ENCODE measurements at places on chromosomes 2 and 18.

DNA sequence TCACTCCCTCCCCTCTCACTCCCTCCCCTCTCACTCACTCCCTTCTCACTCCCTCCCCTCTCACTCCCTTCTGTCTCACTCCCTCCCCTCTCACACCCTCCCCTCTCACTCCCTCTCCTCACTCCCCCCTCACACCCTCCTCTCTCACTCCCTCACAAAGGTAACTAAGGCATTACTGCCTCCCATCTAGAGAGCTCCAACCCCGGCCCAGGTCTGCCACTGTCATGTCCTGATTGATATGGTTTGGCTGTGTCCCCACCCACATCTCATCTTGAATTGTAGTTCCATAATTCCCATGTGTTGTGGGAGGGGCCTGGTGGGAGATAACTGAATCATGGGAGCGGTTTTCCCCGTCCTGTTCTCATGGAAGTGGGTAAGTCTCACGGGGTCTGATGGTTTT, 359.9 kb upstream of the MYT1L start:
- DNase-seq = no peak

GRCh38 chr2:120875431-120875830, 139.8 kb downstream of the GLI2 start:
- DNase-seq = no peak

DNA sequence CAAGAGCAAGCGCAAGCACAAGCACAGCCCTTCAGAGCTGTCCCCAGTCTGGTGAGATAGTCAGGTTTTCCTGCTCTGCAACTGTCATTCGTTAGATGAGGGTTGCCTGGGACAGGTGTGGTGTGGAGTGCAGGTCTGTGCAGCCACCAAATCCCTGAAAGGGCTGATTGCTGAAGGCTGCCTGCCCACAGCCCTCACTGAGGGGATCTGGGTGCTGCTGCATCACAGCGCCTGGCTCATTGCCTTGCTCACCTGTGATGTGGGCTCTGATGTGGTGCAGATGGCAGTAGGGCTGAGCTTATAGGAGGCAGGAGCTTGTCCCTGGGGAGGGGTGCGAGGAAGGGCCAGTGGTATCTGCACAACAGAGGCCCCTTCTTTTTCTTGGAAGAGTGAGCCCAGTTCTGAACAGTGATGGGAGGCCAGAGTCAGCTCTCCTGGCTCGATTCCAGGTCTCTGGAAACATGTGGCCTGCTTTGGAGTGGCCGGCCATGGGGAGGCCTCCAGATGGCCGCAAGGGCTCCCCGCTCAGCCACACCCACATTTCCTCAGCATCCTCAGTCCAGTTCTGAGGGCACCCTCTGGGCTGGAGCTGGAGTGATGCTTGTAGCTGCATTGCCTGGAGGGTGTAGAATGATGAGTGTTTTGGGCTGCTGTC, 11.4 kb downstream of the UBE2F start:
- no peak for DNase-seq

DNA sequence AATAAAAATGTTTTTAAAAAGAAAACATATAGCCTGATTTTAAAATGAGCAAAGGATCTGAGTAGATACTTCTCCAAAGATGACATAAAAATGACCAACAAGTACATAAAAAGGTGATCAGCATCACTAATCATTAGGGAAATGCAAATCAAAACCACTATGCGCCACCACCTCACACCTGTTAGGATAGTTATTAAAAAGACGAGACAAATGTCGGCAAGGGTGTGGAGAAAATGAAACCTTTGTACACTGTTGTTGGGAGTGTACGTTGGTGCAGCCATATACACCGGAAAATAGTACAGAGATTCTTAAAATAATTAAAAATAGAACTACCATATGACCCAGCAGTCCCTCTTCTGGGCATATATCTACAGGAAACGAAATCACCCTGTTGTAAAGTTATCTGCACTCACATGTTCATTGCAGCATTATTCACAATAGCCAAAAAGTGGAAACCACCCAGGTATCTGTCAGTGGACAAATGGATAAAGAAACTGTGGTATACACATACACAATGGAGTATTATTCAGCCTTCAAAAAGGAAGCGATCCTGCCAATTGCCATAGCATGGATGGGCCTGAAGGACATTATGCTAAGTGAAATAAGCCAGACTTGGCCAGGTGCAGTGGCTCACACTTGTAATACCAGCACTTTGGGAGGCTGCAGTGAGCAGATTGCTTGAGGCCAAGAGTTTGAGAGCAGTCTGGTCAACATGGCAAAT, 91.6 kb downstream of the PRKRA start:
- DNase-seq = no peak

GRCh38 chr2:9836517-9836916, 6.8 kb upstream of the TAF1B start:
- no peak for DNase-seq

DNA sequence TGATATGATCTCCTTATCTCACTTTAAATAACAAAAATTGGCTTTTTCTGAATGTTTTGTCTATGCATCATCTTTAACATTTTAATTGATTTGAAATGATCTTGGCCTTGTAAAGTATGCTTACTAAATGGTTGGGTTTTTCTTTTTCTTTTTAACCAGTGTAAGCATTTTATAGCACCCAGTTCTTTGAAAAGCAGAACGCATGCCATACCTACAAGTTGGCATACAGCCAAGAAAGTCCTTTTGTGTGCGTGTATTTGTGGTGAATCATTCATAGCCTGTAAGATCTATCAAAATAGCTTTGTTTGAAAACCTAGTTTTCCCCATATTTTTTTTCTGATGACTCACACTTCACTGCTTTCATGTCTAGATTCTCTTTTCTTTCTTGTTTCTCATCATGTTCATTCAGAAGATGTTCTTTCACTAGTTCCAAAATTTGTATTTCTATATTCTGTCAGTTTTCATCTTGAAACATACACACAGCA, 4.1 kb upstream of the VRK2 start:
- DNase-seq = peak; percentile 91

DNA sequence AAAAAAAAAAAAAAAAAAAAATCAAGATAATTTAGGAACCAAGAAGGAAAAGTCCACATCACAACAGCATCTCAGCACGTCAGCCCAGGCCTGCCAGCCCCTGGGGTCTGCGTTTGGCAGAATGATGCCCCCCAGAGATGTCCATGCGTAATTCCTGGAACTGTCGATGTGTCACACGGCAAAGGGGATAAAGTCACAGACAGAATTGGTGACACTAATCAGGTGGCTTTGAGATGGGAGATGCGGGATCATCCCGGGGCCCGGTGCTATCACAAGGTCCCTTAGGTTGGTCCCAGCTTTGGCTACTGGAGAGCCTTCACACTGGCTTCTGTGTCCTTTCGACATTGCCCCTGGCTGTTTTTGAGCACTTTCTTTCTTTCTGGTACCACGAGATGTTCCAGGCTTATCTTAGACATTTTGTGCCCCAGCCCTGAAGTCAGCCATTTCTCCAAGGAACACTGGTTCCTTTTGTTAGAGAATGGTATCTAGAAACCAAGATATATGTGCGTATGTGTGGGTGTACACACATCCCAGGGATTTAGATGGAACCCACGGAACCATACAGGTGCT, 20.7 kb downstream of the RAMP1 start:
- DNase-seq = no peak

GRCh38 chr2:26978061-26978596, 7.7 kb downstream of the MAPRE3 start:
- DNase-seq = peak; percentile 76

DNA sequence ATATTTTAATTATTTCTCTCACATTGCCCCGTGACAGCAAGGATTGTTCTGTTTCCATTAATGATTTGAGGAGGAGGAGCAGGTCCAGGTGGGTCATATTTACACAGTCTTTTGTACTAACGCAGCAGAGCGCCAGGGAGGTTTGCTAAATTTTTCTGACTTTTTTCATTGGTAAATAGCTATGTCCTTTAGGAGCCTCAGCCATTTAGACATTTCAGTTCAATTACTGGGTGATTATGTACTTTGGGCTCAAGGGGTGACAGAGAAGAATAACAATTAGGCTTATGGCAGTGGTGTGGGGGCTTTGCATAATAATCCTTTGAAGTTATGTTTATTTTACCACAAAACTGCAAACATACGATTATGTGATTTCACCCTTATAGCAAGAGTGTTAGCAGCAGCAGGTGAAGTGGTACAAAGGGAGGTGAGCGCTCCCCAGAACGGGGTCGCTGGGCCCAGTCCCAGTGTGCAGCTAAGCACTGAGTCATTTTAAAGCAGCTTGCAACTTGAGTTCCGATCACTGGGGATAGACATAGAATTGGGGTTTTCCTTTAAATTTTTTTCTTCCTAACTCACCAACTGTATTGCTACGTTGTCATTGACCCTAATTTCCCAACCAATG, 80.3 kb downstream of the TSHZ1 start:
- no peak for DNase-seq

- DNase-seq = peak; percentile 58
These were observed 5.6 kb downstream of the ATP5MC3 start for GRCh38 chr2:175175896-175176295.

DNA sequence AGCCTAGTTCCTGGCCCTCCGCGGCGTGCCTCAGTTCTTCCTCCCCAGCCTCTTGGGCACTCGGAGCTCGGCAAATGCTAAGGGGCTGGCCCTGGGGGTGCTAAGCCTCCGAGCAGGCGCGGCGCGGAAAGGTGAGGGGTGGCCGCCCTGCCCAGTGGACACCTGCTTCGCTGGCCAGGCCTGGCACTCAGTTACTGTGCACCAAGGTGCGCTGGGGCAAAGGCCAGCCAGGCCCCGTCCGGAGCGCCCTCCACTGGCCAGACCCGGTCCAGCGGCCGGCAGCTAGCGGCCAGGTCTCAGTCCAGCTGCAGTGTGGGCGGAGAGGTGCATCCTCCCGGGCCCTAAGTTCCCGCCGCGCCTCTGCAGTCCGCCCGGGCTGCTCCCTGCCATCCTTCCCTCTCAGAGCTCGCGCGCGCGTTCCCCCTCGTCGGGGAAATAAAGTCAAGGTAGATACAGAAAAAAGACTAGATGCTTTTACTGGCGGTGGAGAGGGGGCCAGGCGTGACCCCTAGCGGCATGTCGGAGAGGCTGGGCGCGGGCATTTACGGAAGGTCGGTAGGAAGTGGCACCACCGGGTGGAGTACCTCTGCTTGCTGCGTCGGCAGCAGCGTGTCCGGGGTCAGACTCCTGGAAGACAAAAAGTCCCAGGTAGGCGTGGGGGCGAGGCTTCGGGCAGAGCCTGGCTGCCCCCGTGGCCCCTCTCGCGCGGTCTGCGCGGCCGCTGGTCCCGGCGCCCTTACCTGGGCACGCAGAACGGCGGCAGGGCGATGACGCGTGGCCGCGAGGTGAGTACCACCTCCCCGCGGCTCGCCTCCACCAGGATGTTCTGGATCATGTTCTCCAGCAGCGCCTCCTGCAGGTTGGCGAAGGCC, 9.4 kb upstream of the CRYBA2 start:
- peak; percentile 13 for DNase-seq

- no peak for DNase-seq
These were observed 9.8 kb downstream of the PPP1CB start for GRCh38 chr2:28761420-28761819.

DNA sequence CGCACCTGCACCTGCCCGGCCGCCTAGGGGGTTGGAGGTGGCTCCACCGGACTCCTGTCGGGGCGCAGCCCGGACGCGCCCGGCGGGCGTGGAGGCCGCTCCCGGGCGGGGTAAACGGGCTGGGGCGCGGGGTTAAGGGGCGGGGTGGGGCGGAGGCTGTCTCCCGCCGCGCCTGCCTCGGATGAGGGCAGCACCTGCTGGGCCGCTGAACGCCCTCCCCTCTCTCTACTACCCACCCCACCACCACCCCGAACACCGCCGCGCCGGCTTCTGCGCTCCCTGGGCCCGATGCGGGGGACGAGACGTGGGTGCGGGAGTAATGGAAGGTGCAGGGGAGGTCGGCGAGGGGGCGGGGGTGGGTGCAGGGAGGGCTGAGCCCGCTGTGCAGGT, 224.8 kb upstream of the ID2 start:
- no peak for DNase-seq

DNA sequence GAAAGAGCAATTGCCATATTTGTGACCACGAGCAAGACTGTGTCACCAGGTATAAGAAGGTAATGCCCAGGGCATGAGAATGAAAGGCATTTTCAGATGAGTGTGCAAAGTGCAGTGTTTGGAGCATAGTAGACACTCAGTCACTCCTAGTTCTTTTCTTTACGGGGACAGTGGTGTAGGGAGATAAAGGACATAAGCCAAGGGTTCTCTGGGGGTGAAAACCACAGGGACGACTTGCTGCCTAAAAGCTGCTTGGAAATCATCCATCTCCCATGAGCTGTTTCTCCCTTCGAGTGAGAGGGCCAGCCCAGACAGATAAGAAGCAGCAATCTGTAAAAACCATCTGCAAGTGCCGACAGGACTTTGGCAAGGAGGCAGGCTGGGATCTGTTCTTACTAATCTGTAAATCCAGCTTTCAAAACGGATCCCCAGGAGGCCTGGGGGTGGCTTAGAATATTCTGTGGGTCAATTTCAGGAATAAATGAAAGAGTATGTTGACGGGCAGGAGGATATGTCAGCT, 221.6 kb downstream of the LPIN1 start:
- peak; percentile 56 for DNase-seq

- no peak for DNase-seq
These were observed 103.1 kb upstream of the CXCR4 start for GRCh38 chr2:136221026-136221425.

DNA sequence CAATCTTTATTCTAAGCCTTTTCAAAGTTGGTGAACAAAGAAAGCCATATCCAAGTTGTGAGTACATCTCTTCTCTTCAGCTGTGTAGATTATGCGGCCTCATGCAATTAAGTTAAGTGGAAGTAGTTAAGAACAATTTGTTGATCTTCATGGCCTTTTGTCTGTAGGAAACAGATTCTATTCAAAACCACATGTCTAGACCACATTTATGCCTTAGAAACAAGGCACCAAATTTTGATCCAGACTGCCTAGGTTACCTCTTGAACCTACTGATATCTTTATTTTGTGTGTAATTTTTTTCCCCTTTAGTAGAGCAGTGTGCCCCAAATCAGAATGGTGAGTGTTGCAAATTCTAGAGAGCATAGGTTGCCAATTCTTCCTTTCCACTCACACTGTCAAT, 101.6 kb upstream of the CERS6 start:
- DNase-seq = no peak

DNA sequence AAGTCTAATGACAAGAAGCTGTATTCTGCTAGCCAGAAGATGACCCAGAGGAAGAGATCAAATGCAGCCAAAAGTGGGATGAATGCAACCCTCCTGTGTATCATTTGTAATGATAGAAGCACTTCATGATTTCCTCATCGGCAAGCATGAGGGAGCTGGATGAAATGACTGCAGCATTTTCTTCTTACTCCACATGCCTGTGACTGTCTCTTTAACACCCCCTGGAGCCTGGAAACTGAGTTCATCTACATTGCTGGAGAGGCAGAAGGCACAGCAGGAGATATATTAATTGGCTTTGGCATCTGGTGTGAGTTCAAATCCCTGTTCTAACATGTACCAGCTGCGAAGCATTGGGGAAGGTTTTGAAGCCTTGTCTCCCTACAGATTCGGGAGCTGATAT, 37.7 kb downstream of the ID2 start:
- DNase-seq = no peak

DNA sequence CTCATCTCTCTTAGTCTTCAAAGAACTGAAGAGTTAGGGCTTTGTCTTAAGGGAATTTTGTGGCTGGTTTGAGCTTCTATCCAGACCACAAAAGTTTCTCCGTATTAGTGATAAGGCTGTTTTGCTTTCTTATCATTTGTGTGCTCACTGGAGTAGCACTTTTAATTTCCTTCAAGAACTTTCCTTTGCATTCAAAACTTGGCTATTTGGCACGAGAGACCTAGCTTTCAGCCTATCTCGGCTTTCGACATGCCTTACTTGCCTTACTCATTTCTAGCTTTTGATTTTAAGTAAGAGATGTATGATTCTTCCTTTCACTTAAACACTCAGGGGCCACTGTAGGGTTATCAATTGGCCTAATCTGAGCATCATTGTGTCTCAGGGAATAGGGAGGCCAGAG, 29.9 kb downstream of the HDHD2 start:
- no peak for DNase-seq
